Bone marrow (tissue), 2 donors: ENCODE measurements at places on chromosomes 12 and 14.

DNA sequence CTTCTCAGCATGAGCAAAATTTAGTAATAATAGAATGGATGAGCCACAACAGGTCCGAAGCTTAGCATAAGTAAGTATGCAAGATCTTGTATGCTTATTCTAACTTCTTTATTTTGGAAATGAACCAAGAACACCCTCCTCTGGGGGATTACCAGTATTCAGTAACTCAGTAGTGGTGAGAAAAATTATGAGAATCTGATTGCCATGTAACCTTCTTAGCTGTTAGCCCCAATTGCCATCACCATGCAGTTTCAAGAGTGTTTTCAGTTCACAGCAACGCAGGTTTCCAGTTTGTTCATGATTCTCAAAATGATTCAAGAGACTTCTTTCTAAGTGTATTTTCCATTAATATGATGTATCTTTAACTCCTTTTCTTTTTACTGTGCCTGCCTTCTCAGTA, 1507.6 kb upstream of the SEL1L start:
- DNase-seq: no peak

DNA sequence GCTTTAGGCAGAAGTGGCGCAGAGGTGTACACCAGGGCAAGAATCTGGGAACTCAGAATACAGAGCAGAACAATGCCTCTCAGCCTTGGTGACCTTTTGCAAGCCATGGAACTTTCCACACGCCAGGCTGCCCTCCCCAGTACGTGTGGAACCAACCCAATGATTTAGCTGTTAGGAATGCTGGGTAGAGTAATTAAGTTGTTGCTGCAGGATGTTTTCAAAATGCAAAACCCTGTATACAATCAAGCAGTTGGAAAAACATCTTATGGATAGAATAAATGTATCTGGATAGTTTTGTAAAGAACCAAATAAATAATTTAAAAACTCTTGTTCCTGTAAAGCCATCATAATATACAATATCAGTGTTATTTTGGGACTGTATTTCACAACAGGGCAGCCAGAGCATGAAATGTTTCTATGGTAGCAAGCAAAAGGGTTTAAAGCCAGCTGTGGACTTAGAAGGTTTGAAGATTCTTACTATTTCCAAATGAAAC, 19.4 kb downstream of the PPP1R36 start:
- DNase-seq: no peak

- no peak for DNase-seq
Measured at GRCh38 chr12:131189781-131190180, 236.1 kb downstream of the ADGRD1 start.

- DNase-seq: no peak
Measured at GRCh38 chr12:104495786-104496185, 39.0 kb downstream of the CHST11 start.

DNA sequence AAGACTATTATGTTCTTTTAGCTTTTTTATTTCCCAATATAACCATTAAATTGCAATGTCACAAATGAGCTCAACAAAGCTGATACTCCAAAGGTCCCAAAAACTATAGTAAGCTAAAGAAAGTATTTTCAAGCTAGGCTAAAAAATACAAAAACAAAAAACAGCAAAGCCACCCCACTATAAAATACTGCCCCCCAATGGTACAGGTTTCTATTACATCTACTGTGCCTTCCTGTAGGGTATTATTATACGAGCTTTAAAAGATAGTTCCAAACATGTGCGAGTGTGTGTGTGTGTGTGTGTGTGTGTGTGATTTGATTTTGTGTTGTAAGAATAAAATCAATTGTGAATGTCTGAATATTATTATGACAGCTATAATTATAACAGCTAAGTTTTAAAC, 1.1 kb downstream of the IFNG start:
- no peak for DNase-seq

GRCh38 chr14:55454264-55455002, 14.0 kb upstream of the TBPL2 start:
- DNase-seq: no peak

DNA sequence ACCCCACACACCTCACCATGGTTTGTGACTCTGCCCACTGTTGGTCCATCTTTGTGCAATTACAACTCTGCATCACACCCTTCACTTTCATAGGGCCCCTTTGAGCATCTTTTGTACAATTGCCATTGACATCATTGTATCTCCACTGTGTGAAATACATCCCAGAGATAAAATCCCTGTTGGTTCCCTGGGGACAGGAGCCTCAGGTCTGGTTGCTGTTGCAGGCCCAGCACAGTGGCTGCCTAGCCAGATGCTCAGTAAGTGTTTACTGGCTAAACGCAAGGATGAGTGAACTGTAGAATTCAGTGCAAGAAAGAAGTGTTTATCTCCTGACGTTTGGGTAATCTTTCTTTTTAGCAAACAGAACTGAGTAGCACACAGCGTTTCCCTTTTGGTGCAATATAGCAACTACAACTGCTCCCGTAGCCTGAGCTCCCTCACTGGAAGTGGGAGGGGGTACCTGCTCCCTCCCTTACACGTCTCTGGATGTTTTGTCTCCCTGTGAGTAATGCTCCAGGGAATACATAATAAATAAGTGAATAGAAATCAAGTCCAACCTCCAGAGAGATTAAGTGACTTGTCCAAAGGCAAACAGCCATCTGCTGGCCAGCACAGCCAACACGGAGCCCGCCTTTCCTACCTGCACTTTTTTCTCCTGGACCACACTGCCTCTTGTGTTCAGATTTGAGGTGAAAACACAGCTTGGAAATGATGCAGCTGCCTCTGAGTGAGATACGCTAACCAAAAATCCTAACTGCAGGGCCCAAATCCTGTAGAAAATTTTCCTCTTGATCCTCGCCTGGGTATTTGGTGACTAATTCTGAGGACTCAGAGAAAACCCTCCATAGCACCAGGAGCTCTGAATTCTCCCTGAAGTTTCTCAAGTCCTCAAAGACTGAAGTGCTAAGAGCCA, 27.4 kb downstream of the GALNT16 start:
- no peak for DNase-seq

GRCh38 chr12:116199160-116199706, 78.3 kb downstream of the MED13L start:
- DNase-seq: no peak

GRCh38 chr12:60195483-60195882, 599.7 kb downstream of the SLC16A7 start:
- DNase-seq: no peak

- no peak for DNase-seq
Measured at GRCh38 chr12:49253033-49253623, 11.8 kb upstream of the TUBA1C start.

- DNase-seq: no peak
Measured at GRCh38 chr14:82636426-82636825, 1102.8 kb upstream of the SEL1L start.

DNA sequence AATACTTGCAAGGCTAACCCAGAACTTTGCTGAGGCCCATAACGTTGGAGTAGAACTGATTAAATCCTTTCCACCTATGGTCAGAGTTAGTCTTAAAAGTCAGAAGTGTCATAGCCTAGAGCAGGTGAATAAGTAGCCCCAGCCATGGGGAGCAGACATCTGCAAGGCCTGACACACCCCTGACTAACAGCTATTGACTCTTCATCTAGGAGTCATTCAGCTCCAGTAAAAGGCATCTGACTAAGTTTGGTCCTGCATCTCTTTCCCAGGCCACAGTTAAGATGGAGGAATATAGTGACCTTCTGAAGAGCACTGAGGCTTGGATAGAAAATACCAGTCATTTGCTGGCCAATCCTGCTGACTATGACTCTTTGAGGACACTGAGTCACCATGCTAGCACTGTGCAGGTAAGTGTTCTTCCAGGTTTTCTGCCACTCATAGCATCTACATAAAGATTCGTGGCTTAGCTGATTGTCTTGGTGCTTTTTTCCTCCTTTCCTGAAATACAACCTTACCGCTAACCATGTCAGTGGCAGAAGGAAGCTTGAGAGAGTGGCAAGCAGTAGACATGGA, 212.9 kb downstream of the ESR2 start:
- DNase-seq: no peak

DNA sequence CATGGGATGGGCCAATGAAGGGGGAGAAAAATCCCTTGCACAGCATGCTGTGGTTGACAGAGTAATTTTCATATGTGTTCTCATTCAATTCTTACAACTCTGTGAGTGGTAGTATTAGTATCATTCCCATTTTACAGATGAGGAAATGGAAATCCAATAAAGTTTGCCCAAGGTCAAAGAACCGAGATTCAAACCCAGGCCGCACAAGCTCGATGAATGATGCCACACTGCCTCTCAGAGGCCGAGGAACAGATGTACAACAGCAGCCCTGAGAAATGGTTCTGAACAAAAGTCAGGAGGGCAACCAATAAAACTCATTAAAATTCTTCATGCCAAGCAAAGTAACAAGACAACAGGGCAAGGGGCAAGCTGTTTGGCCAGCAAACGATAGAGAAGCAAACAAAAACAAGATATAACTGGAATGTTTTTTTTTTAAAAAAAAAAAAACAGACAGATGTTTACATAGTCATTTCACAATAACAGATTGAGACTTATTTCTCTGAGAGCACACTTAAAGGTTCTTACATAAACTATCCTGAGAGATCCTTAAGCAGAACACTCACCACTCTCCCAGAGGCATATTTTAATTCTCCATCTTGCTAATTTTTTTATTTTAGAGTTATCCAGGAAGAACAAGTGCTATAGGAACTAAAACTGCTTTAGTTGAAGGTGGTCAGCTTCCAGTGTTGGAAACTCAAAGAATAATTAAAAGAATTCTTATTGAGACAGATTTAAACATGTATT, 85.8 kb downstream of the EXOC5 start:
- DNase-seq: no peak

DNA sequence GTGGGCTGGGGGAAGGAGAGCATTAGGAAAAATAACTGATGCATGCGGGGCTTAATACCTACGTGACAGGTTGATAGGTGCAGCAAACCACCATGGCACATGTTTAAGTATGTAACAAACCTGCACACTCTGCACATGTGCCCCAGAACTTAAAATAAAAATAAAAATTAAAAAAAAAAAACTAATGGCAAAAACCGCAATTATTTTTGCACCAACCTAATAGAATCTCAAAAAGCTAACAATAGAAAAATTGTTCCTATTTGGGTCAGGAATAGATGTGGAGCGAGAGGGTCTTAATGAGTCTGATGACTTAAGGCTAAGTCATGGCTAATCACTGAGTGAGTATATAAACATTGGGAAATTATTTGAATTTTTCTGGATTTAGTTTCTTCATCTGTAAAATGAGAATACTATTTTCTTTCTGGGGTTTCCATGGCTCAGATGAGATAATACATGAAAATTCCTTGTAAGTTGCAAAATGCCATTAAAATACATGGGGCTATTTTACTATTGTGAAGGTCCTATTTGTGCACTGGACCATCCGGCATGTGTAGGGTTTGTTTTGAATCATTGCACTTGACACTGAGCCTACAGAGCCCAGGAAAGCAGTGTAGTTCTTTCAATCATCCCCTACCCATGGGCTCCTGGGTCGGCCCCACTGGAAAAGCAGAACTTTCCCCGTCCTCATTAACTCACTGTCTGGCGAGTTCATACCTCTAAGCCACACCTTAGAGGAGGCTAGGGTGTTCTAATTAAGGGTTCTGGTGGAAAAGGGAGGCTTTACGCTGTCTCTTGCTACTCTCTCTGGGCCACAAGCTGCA, 164.1 kb upstream of the NTF3 start:
- no peak for DNase-seq

GRCh38 chr12:102851246-102851645, 65.8 kb downstream of the PAH start:
- DNase-seq: no peak
